ENCODE measurements at places on chromosomes 16 and 17. TPM values are rescaled to one million over a fixed set of nuclear protein-coding genes. Genes with fewer than 3 reads are reported as not detected.

- no peaks in the 10 kb centered on the region for H3K36me3 ChIP-seq
- no peaks in the 10 kb centered on the region for H3K4me1 ChIP-seq
- DNase-seq = no peak
- H3K27ac ChIP-seq = no peak overlapping the region
- no peaks in the 10 kb centered on the region for H3K27me3 ChIP-seq
Observed at GRCh38 chr16:78972006-78972405, 628.5 kb downstream of the MAF start.

DNA sequence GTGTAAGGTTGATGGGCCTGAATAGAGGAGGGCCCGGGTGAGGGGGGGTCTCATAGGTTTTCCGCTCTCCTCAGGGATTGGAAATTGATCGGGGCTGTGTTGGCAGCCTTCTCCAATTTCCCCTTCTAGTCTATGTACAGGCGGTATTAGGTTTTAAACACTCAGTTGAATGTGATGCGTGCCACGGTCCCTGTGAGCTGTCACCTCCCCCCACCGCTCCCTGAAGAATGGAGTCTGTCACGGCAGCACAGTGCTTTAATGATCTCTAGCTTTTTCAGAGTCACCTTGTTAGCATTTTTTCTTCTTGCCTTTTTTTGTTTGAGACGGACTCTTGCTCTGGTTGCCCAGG lies 800 bp downstream of the COX4I1 start:
- H3K27ac ChIP-seq = peak overlapping the region; percentile 87
- H3K36me3 ChIP-seq = peaks cover 30% of the 10 kb centered on the region
- DNase-seq = no peak
- no peaks in the 10 kb centered on the region for H3K27me3 ChIP-seq
- peak overlapping the region; percentile 75 for H3K4me3 ChIP-seq
- H3K4me1 ChIP-seq = peaks cover 2% of the 10 kb centered on the region

DNA sequence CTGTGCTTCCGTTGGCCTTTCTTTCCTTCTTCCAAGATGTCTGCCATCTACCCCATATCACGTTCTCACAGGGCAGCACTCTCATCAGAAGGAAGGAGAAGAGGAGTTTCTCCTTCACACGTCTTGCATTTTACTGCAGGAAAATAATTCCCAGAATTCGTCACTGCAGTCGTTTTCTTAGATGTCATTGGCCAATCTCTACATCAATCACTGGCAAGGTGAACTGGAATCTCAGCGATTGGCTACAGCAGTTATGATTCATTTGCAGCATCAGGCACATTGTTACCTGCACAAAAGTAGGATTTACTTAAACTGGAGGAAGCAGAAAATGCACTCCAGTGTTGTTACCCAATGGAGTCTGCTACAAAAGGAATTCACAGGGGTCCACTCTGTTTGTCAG lies 277.2 kb upstream of the RBFOX1 start:
- H3K27ac ChIP-seq = no peak overlapping the region
- no peak for DNase-seq

DNA sequence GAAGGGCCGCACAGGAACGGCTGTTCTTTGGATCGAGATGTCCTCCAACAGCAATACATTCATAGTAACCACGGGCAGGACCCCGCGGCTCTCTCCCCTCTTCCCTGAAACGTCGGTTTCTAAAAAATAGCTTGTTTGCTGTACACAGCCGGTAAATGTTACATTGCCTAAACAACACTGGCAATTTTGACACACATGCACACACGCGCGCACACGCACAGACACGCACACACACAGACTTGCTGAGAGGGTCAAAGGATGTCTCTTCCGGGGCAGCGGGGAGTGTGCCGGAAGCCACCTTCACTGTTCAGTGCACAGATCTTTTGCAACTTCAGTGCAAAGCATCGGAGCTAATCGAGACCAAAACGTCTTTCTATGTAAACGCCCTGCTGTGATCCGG lies 35.8 kb downstream of the ZDHHC7 start:
- DNase-seq = no peak
- no peak overlapping the region for H3K27ac ChIP-seq
- peaks cover 3% of the 10 kb centered on the region for H3K4me1 ChIP-seq
- H3K27me3 ChIP-seq = no peaks in the 10 kb centered on the region
- no peak overlapping the region for H3K4me3 ChIP-seq

DNA sequence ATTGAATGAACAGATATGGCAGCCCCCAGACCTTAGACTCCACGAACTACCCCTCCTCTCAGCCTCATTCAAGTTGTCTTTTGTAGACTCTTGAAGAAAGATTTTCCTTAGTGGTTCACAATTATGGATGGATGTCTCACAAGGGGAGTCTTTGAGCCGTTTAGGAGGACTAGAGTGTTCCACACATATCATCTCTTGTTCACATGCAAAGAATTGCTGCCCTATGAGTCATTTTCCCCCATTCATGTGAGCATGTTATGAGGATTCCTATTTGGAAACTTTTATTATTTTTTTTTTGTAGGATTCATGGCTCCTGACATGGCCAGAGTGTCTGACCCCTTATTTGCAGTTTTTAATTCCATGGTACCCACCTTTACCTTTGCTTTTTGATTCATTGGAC lies 237.1 kb downstream of the SHISA9 start:
- DNase-seq = no peak
- H3K36me3 ChIP-seq = no peaks in the 10 kb centered on the region
- H3K4me3 ChIP-seq = no peak overlapping the region
- H3K27me3 ChIP-seq = no peaks in the 10 kb centered on the region
- H3K4me1 ChIP-seq = no peaks in the 10 kb centered on the region

DNA sequence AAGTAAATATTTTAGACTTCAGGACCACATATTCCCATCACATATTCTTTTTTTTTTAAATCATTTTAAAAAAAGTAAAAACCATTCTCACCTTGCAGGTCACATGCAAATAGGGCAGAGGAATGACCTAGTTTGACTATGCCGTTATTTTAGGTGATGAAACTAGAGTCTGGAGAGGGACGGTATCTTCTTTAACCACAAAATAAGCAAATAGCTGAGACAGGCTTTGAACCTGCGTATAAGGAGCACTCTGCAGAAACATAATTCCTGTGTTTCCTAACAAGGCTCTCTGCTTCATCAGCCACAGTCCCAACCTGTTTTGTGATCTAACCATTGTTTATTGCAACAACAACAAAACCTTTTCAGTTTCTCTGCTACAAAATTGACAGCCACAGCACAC lies 121.5 kb downstream of the PCTP start:
- no peak overlapping the region for H3K27ac ChIP-seq
- no peak overlapping the region for H3K4me3 ChIP-seq
- DNase-seq = no peak
- H3K4me1 ChIP-seq = no peaks in the 10 kb centered on the region

DNA sequence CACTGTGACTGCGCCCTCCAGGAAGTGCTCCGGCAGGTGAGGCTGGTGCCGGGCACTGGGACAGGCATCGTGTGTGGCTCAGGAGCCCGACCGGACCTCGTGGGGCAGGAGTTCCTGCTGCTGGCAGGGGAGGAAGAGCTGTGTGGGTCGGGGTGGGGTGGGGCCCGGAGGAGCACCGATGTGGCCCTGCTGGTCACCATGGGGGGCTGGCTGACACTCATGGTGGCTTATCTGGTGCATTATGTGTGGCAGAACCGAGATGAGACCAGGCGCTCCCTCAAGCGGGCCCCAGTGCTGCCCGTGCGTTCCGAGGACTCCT lies 16.8 kb downstream of the LRRC3C start:
- H3K4me1 ChIP-seq = no peaks in the 10 kb centered on the region
- no peaks in the 10 kb centered on the region for H3K27me3 ChIP-seq
- H3K27ac ChIP-seq = no peak overlapping the region
- no peak overlapping the region for H3K4me3 ChIP-seq

DNA sequence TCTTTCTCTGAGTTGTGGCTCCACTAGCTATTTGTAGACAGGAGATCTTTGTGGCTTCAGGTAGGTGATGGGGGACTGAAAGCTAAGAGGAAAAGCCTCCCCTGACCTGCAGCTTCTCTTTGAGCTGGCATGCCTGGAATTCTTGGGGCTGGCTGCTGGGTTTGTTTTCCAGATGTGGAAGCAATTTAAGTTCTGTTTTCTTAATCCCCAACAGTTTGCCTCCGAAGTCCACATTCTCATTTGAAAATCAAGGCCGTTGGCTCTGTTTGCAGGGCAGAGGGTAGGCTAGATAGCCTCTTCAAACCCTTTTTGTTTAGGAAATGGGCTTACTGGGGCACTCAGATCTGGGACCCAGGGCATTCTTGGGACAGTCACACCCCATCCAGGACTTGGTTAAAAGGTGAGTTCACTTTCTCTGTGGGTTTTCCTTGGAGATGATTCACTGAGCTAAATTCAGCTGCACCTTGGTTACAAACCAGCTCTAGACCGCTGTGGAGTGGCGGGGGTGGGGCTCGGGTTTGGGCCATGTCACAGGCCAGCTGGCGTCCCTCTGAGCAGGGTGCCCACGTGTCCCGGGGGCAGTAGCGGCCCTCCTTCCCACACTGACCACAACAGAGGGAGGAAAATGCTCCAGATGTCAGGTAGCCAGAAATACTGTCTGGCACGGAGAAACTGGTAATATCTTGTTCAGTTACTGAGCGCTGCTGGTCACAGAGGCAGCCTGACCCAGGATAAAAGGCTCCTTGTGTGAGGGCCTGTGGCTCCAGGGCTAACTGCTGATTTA lies 108.5 kb downstream of the RAB11FIP4 start:
- H3K27me3 ChIP-seq = no peaks in the 10 kb centered on the region
- no peaks in the 10 kb centered on the region for H3K36me3 ChIP-seq
- no peak overlapping the region for H3K4me3 ChIP-seq

- H3K27me3 ChIP-seq = no peaks in the 10 kb centered on the region
- H3K36me3 ChIP-seq = no peaks in the 10 kb centered on the region
- no peak overlapping the region for H3K27ac ChIP-seq
- H3K4me1 ChIP-seq = peaks cover 2% of the 10 kb centered on the region
Observed at GRCh38 chr16:86736502-86736901, 158.2 kb downstream of the FOXL1 start.

DNA sequence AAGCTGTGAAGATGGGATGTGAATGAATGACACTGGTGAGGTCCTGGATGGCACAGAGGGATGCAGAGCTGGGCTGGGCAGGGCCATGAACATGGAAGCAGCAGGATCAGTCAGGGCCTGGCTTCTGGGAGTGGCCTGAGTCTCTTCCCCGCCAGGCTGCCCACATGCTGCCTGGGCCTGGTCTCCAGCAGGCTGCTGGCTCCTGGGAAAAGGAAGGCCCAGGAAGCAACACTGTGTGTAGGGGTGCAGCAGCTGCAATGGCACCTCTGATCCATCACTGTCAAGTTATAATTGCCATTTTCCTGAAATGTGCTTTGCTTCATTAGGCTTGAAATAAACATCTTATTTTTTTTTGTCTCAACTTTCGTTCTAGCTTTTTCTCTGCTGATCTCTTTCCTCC lies 260.2 kb upstream of the N4BP1 start:
- H3K4me1 ChIP-seq = no peaks in the 10 kb centered on the region
- H3K36me3 ChIP-seq = no peaks in the 10 kb centered on the region
- no peak overlapping the region for H3K27ac ChIP-seq
- no peaks in the 10 kb centered on the region for H3K27me3 ChIP-seq

- H3K36me3 ChIP-seq = no peaks in the 10 kb centered on the region
- H3K27ac ChIP-seq = no peak overlapping the region
- H3K27me3 ChIP-seq = no peaks in the 10 kb centered on the region
- DNase-seq = no peak
- no peaks in the 10 kb centered on the region for H3K4me1 ChIP-seq
- no peak overlapping the region for H3K4me3 ChIP-seq
Observed at GRCh38 chr17:56635641-56636040, 42.1 kb downstream of the NOG start.

DNA sequence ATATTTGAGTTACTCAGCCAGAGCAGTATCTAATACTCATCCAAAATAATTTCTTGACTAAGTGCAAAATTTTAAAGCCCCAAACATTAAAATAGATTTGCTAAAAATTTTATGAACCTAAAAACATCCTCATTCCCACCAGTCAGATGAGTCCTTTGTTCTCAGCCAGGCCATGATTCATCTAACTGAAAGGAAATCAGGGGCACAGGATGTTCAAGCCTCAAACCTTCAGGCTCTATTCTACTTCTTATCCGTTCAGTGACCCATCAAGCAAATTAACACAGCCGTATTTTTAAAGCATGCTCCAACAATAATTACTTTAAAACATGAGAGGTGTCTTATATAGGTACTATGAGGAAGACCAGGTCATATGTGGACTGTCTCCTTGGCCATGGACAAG lies 176.5 kb upstream of the MON1B start:
- H3K27ac ChIP-seq = no peak overlapping the region
- no peaks in the 10 kb centered on the region for H3K4me1 ChIP-seq
- DNase-seq = no peak
- no peaks in the 10 kb centered on the region for H3K36me3 ChIP-seq

DNA sequence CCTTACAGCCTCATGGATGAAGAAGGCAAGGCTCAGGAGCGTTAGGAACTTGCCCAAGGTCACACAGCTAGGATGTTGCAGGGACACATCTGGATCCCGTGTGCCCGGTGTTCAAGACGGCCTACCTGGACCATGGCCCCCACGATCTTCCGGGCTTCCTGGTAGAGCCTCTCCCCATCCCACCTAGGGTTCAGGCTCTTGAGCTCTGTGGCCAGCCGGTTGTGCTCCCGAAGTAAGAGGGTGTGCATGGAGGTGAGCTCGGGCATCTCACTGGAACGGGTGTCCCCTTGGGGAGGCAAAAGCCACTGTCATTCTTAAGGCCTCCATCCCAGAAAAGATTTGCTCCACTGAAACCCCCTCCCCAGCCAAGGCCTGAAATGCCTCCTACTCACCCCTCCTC lies 5.3 kb downstream of the MPO start:
- H3K27ac ChIP-seq = no peak overlapping the region
- no peak overlapping the region for H3K4me3 ChIP-seq
- no peak for DNase-seq
- no peaks in the 10 kb centered on the region for H3K4me1 ChIP-seq
- no peaks in the 10 kb centered on the region for H3K36me3 ChIP-seq

DNA sequence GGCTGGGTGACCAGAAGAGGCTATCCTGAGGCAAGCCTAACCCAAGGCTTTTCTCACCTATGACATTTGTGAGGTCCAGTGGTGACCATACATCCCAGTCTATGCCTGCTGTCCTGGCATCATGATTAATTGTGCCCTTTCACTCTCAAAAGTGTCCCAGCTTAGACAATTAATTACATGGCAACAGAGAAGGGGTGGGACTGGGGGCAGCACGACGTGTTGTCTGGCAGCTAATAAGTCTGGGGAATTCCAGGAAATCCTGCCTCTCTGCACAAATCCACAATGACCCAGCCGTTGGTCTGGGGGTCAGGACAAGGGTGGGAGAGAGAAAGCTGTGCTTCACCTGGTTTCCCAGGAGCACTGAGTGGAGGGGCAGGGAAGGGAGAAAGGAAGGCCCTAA lies 14.0 kb upstream of the MTMR4 start:
- H3K36me3 ChIP-seq = no peaks in the 10 kb centered on the region
- H3K27ac ChIP-seq = no peak overlapping the region
- no peaks in the 10 kb centered on the region for H3K4me1 ChIP-seq
- DNase-seq = no peak
- peak overlapping the region; percentile 51 for H3K4me3 ChIP-seq
- H3K27me3 ChIP-seq = no peaks in the 10 kb centered on the region

MYH8 gene
- total RNA-seq = 0.28 TPM

WSCD1 gene
- 14.5 TPM for total RNA-seq

CCDC78 gene
- 2.6 TPM for total RNA-seq

CDC6 gene
- total RNA-seq = 1.7 TPM

PPY gene
- total RNA-seq = not detected

LITAFD gene
- total RNA-seq = not detected

CBLN1 gene
- total RNA-seq = 0.25 TPM

All from kidney (tissue), 22 donors.